ENCODE measurements at places on chromosomes 5 and 9.

DNA sequence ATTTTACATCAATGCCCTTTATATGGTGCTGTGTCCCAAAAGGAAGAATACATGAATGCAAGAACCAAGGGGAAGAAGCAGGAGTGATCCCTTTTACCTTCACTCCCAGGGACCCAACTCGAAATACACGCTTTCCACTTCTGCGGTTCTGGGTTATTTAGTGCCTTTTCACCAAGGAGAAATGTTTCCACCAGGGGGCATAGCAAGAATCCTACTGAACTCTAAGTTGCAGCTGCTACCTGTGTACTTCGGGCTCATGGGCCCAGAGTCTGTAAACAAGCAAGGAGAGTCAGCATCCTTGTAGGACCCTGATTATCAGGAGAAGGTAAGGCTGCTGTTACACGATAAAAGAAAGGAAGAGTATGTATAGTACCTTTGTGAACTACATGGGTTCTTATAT, 45.7 kb downstream of the DPYSL3 start:
- peak; percentile 68 for DNase-seq

GRCh38 chr9:129287619-129288305, 109.7 kb upstream of the IER5L start:
- DNase-seq: no peak

- DNase-seq: no peak
These were observed 174.8 kb downstream of the SLC12A2 start for GRCh38 chr5:128258372-128258771.

DNA sequence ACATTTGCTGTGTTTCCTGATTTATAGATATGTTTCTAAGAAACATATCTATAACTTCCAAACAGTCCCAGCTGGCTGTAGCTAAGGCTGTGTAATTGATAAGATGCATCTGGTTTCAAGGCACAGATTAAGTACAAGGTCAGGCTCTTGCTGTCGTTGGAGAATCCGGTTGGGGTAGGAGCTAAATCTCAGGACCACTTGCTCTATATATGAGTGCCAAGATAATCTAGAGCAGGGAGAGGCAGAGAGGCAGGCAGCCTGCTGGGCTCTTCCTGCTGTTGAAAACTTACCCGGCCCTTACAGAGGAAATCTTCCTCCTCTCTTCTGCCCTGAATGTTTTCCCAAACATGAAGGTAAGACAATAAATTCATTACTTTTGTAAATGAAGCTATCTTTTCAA, at the start of gene C7:
TSS of gene C7 (plus strand) at position 234 of the 400 bp plus-strand sequence. CDS start at position 348, 114 bp downstream.
- DNase-seq: no peak

DNA sequence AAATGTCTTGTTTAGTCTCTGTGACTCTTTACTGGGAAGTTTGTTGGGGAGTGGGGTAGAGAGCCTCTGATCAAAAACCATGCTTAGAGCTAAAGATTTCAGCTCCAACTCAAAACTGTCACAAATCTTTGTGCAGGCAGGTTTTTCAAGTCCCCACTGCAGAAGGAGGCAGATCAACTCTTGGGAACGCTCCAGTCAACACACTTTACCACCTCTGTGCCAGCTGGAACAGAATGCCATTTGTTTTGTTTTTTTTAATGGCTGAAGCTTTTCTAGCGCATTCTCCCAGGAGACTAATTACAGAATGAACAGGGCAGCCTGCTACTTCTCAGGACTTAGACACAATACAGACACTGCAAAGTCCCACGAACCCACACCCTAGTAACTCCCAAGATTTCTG, 17.9 kb upstream of the LHX6 start:
- DNase-seq: no peak
